ENCODE measurements at places on chromosomes 5 and 9.

GRCh38 chr5:172878933-172879752 is 45.1 kb downstream of the ERGIC1 start:
- no peak for DNase-seq

DNA sequence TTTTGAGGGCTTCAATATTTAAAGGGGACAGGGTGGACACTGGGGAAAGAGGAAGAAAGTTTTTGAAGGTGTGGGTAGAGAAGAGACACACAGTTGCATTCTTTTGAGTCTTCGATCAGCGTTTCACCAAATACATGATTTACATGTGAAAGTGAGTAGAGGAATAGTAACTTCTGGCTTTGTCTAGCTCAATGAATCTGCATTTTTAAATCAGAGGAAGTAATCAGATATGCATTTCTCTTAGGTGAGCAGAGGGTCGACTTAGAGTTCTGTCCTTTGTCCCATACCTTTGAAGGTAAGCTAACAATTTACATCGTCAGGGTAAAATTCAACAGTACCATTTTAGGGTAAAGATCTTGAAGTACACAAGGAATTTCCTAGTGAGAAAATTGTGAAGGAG is 406.4 kb upstream of the ZNF462 start:
- DNase-seq: no peak

- DNase-seq: no peak
Observed at GRCh38 chr5:147821766-147822165, 9.7 kb downstream of the SPINK1 start.

DNA sequence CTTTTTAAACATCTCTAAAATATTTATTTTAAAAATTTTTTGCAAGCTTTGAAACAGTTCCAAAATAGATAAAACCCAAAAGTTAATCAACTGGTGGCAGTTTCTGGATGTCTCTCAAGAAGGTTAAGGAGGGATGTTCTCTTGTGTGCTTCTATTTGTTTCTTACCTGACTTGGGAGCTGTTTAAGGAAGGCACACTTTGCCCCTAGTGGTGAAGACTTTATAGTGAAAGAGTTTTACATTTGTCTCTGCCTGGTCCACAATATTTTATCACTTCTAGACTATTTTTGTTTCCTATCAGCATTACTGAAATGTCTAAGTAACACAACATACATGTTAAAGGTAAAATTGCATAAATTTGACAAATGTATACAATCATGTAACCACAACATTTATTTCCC is 552.8 kb downstream of the SEMA5A start:
- DNase-seq: no peak

GRCh38 chr5:6326776-6327175 is 51.6 kb downstream of the MED10 start:
- DNase-seq: no peak

DNA sequence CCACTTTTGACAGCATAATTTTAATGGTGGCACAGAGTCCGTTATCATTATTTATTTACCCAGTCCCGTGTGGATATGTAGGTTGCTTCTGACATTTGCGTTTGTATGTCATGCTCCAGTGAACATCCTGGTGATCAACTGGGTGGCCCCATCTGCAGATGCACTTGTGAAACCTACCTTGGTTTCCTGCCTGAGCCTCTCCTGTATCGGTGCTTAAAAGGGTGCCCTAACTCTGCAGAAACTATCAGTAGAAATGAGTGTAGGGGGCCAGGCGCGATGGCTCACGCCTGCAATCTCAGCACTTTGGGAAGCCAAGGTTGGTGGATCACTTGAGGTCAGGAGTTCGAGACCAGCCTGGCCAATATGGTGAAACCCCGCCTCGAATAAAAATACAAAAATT is 92.1 kb upstream of the IER5L start:
- DNase-seq: no peak

DNA sequence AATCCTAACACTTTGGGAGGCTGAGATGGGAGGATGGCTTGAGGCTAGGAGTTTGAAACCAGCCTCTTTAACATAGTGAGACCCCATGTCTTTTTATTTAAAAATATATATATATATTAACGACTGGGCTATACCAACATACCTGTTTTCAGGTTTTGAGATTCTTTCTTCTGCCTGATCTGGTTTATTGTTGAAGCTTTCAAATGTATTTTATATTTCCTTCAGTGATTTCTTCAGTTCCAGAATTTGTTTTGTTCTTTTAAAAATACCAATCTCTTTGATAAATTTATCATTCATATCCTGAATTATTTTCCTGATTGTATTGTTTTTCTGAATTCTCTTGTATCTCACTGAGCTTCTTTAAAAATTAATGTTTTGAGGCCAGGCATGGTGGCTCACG is 31.2 kb downstream of the OGN start:
- DNase-seq: no peak

- DNase-seq: no peak
Observed at GRCh38 chr5:95870105-95870672, 47.7 kb upstream of the GLRX start.

DNA sequence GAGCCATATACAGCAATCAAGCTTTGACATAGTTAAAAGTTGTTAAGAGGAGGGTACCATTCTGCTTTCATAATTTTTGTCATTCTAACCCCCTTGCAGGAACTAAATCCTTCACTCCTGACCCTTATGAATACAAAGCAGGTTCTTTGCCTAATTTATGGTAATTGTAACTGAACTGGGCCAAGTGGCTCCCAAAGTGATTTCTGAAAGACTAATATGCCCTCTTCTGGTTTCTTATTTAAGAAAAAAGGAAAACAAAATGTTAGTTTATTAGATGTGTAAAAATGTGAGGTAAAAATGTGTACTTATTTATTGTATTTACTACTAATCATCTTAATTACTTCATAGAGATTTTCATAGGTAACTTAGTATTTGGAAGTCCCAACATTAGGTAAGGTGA is 268.5 kb downstream of the BNC2 start:
- DNase-seq: no peak

GRCh38 chr9:107293543-107294085 is 10.5 kb downstream of the RAD23B start:
- DNase-seq: no peak

DNA sequence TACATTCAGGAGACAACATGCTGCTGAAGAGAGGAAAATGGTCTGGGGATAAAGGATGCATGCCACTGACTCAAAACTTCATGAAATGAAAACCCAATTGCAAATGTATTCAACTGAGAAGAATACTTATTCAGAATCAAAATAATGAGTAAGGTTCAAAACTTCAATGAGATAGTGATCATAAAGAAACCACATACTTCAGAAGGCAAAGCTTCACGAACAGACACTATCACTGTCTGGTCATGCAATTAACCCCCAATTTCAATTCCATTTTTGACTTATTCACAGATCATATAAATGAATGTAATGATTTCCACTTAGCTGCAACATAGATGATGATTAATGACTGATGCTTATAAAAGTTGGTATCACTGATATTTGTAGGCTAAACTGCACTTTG is 33.0 kb upstream of the CTNNAL1 start:
- no peak for DNase-seq

GRCh38 chr9:4962085-4962484 is 23.0 kb upstream of the JAK2 start:
- no peak for DNase-seq

DNA sequence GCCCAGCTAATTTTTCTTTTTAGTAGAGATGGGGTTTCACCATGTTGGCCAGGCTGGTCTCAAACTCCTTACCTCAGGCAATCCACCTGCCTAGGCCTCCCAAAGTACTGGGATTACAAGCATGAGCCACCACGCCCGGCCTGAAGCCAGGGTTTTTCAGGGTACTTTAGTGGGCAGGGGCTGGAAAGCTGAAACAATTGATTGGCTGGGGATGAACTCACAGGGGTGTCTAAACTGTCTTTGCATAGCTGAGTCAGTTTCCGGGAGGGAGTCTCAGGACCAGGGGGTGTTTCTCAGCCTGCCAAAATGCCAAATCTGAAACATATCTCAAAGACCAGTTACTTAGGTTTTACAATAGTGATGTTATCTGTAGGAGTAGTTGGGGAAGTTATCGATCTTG is 46.1 kb downstream of the PRUNE2 start:
- DNase-seq: no peak

GRCh38 chr5:127320032-127320965 is 29.7 kb downstream of the MEGF10 start:
- no peak for DNase-seq

DNA sequence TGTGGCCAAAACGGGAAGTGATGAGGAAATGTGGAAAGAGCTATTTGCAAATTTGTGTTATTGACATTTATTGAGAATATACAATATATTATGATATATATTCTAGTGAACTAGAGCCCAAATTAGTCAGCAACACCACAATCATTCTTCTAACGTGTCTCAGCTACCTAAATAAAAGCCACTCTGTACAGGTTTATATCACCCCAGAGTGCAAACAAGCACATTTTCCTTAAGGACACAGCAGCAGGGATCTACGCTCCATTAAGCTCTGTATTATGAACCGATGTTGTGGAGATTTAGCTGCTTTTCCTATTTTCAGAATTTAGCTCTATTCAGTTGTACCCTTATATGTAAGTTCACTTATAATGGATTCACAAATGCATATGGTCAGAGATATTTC is 77.9 kb downstream of the CDH18 start:
- no peak for DNase-seq

GRCh38 chr5:102106599-102106998 is 189.5 kb downstream of the SLCO4C1 start:
- DNase-seq: no peak

DNA sequence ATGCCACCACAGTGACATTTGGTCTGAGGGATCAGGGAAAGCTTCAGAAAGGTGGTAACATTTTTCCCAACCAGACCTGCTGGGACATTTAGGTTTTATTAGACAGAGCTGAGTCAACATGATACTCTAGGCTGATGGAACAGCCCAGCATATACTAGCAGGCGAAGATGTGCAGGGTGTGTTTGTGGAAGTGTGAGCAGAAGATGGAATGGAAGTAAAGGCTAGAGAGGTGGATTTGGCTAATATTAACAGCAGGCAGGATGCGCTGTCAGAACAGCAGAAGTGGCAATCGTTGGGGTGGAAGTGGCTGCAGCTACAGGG is 340.6 kb downstream of the ASTN2 start:
- no peak for DNase-seq

- DNase-seq: no peak
Observed at GRCh38 chr9:31536471-31536870, 848.0 kb upstream of the ACO1 start.

DNA sequence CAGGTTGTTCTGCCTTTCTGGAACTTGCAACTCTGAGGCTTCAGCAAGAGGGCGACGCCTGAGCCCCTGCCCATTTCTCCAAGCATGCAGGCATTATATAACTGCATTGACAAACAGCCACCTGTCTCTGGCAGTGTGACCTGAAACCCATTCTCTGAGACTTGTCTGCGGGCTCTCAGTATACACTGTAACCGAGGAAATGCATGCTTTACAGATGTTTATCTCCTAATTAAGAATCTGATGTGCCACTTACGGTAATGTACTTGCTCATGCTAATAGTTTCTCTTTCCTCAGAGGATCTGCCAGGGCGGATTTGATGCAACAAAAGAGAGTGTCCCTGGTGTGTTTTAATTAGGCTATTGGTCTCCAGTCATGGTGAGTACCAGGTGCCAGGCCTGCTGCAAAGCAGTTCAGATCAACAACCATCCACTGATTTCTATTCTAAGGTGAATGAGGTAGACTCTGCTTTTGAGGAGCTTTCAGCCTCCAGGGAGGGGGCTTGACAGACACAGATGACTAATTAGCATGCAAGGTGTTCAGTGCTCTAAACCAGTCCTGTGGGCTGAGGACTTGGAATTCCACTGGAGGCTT is 593.7 kb upstream of the KLF4 start:
- DNase-seq: peak; percentile 81

DNA sequence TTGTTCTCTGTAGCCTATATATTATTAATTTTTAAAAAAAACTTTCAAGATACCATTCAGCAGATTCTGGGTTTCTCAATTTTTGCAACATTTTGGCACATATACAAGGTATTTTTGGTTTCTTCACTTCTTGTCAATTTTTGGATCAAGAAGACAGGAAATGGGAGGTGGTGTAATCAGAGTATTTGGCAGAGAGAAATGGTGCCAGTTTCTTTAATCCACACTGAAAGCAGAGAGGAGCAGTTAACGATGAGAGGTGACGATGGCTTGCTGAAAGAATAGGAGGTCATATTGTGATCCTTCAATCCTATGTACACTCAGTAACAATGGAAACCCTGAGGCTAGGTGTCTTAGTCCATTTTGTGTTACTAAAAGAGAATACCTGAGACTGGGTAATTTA is 16.4 kb downstream of the NNT start:
- DNase-seq: no peak

- DNase-seq: peak; percentile 60
Observed at GRCh38 chr5:29697785-29698414, 1495.6 kb upstream of the CDH6 start.

DNA sequence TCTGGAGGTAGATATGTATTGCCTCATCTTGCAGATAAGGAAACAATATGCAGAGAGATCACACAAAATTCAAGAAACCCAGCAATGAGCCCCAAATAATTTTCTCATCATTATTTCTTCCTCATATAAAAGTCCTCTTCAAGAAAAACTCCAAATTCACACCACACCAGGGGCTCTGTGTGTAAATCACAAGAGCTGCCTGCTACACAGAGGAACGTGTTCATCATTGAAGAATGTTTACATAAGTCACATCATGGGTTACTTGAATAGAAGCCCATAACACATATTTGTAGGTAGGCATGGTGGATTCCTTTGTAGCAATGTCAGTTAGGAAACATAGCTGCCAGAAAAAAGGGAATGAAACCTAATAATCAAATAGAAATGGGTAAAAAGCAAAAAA is 308.1 kb upstream of the TLE4 start:
- DNase-seq: no peak

- no peak for DNase-seq
Observed at GRCh38 chr5:170312666-170313065, 15.1 kb upstream of the LCP2 start.

DNA sequence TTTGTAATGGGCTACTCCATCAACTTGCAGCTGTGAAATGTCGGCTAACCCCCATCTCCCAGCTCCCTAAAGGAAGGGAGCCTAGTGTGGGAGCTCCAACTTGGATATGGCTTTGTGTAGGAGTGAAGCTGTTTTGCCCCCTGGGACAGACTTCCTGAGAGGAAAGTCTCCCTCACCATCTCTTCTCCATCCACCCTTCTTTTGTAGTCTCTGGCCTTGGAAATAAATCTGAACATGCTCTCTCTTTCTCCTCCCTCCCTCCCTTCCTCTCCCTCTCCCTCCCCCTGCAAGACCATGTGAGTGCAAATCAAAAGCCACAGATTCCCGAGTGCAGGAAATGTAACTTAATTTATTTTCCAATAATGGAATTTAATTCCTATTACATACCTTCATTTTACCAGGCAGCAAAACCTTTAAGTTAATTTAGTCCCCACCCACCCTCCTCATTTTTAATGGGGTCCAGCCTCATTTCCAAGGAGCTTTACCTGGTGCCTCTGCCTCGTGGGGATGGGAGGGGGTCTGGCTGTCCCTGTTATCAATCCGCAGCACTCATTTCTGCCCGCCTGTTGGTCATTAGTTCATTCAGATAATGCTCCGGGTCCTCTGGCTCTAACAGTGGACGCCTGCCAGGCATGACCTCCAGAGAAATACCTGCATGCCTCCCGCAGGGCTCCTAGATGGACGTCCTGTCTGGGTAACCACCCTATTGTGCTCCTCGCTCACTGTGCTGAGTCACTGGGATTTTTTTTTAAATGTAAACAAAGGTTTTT is 122.9 kb upstream of the TAF11L2 start:
- DNase-seq: no peak

Measured in COR-L47 (cell line).